ENCODE measurements at places on chromosomes 4 and X. TPM values are rescaled to one million over a fixed set of nuclear protein-coding genes. Genes with fewer than 3 reads are reported as not detected.

USP17L5 gene
- not detected for total RNA-seq

MAGEA2B gene
- total RNA-seq, result not detected

MAGEA4 gene
- not detected for total RNA-seq

DNA sequence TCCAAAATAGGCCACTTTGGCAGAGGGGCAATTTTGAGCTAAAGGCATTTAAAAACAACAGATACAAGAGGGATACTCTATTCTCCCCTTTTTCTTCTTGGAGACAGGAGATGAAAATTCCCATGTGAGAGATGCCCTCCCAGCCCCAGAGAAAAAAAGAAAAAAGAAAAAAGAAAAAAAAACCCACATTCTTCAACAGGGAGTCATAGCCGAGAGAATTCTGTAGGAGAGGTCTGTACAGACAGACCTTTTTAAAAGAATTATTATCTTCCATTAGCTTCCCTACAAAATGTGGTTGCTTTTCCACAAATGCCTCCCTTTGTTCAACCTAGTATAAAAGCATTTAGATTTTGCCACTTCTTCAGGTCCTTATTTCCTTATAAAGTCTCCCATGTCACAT, 89.9 kb downstream of the SPCS3 start:
- no peak for DNase-seq
- no peaks in the 10 kb centered on the region for H3K27me3 ChIP-seq
- no peak overlapping the region for H3K27ac ChIP-seq
- H3K4me1 ChIP-seq, result no peaks in the 10 kb centered on the region
- no peaks in the 10 kb centered on the region for H3K36me3 ChIP-seq

- no peak for DNase-seq
- no peaks in the 10 kb centered on the region for H3K4me1 ChIP-seq
- no peak overlapping the region for H3K4me3 ChIP-seq
- no peaks in the 10 kb centered on the region for H3K27me3 ChIP-seq
- no peak overlapping the region for H3K27ac ChIP-seq
Measured at GRCh38 chrX:103513476-103514108, 5.7 kb downstream of the RAB40A start.

DNA sequence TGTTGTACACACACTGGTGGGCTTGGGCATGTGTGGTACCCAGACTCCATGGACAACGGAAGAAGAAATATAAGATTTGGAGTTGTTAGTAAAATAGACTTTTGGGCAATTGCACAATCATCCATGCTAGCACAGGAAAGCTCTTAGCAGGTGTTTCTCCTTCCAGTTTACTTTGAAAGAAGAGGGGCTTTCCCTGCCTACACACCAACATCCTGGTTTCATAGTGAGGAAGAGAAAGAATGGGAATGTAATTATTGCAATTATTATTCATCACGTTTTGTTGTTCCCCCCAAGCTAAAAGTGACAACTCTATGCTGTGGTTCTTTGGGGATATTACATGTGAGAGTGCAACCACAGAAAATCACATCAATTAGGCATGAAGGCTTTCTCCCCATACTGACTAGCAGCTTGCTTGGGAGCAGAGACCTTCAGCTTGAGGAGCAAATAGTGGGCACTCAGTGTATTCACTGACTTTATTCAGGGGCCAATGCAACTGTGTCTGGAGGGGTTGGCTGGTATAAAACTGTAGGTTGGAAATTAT, 57.2 kb upstream of the PUDP start:
- no peaks in the 10 kb centered on the region for H3K27me3 ChIP-seq
- H3K36me3 ChIP-seq, result no peaks in the 10 kb centered on the region
- DNase-seq, result no peak
- no peak overlapping the region for H3K4me3 ChIP-seq
- H3K27ac ChIP-seq, result no peak overlapping the region

All from transverse colon (tissue), 4 donors.